ENCODE measurements at places on chromosomes 7 and 10. TPM values are rescaled to one million over a fixed set of nuclear protein-coding genes. Genes with fewer than 3 reads are reported as not detected.

The NKX2-3 gene
- total RNA-seq = not detected

The ABHD11 gene
- total RNA-seq = 18.3 TPM

The CTAGE6 gene
- not detected for total RNA-seq

The MRC1 gene
- total RNA-seq = 4.7 TPM

The PNLIP gene
- not detected for total RNA-seq

The ATOH7 gene
- not detected for total RNA-seq

The LRRC18 gene
- not detected for total RNA-seq

The ERVW-1 gene
- not detected for total RNA-seq

The LIPJ gene
- total RNA-seq = not detected

The IMMP2L gene
- total RNA-seq = 16.5 TPM

The NPY4R2 gene
- total RNA-seq = not detected

The NUDT13 gene
- total RNA-seq = 3.1 TPM

The GJD4 gene
- total RNA-seq = not detected

The NUTM2B gene
- total RNA-seq = 0.36 TPM

DNA sequence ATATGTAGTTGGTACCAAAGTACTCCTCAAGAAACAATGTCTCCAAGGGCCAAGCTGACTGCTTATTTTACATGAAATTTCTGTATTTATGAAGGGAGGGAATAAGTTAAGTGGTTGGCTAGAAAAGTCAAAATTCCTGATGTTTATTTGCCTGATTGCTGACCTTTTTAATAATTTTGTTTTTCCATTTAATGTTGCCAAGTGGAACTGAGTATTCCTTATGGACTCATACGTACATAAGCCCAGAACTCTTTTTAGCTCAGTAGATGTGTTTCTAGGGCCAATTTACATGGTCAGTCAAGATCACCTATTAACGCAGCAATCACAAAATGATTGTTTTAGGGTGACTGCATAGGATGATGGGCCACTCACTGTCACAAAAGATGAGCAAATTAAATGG lies 78.3 kb upstream of the FZD8 start:
- DNase-seq = no peak
- no peak overlapping the region for H3K27ac ChIP-seq
- no peaks in the 10 kb centered on the region for H3K36me3 ChIP-seq
- H3K27me3 ChIP-seq = no peaks in the 10 kb centered on the region

- H3K4me1 ChIP-seq = no peaks in the 10 kb centered on the region
- H3K27me3 ChIP-seq = no peaks in the 10 kb centered on the region
- no peak overlapping the region for H3K27ac ChIP-seq
Measured at GRCh38 chr7:121286742-121287734, 41.8 kb upstream of the WNT16 start.

DNA sequence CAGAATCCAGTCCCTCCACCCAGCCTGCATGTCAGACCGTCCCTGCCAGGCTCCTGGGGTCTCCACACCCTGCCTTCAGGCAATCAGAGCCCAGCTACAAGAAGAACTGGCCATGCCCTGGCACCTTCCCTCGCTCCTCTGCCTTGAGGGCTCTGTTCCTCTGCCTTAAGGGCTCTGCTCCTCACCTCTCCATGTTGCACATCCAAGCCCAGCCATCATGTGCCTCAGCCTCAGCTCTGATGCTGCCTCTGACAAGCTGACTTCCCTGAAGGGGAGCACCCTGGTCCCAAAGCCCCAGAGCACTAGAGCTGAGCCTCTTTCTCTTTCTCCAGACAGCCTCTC lies 50.3 kb upstream of the ANTXRL start:
- H3K27ac ChIP-seq = no peak overlapping the region
- DNase-seq = peak; percentile 1
- H3K4me3 ChIP-seq = no peak overlapping the region
- H3K36me3 ChIP-seq = no peaks in the 10 kb centered on the region
- H3K4me1 ChIP-seq = no peaks in the 10 kb centered on the region

- H3K36me3 ChIP-seq = peaks cover 7% of the 10 kb centered on the region
- H3K27me3 ChIP-seq = no peaks in the 10 kb centered on the region
- H3K27ac ChIP-seq = peak overlapping the region; percentile 77
- H3K4me1 ChIP-seq = peaks cover 54% of the 10 kb centered on the region
- H3K4me3 ChIP-seq = no peak overlapping the region
- DNase-seq = no peak
Measured at GRCh38 chr7:139715194-139715815, 62.5 kb downstream of the HIPK2 start.

DNA sequence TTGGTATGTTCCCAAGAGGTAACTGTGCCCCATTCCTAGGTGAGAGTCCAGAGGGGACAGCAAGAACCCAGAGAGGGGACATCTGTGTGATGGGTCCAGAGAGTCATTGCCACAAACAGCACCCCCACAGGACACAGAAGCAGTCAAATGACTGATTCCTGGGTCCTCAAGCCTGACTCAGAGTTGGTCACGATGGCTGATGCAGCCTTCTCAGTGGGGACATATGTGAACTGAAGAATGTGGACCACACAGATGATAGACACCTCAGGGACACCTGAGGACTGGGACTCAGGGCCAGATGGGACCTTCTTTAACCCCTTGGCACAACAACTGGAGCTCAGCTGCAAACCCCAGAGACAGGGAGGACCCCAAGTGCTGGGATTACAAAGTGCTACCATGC lies 96.5 kb downstream of the STRA8 start:
- no peaks in the 10 kb centered on the region for H3K27me3 ChIP-seq
- no peaks in the 10 kb centered on the region for H3K36me3 ChIP-seq
- H3K4me1 ChIP-seq = no peaks in the 10 kb centered on the region
- H3K27ac ChIP-seq = no peak overlapping the region
- H3K4me3 ChIP-seq = no peak overlapping the region
- no peak for DNase-seq

DNA sequence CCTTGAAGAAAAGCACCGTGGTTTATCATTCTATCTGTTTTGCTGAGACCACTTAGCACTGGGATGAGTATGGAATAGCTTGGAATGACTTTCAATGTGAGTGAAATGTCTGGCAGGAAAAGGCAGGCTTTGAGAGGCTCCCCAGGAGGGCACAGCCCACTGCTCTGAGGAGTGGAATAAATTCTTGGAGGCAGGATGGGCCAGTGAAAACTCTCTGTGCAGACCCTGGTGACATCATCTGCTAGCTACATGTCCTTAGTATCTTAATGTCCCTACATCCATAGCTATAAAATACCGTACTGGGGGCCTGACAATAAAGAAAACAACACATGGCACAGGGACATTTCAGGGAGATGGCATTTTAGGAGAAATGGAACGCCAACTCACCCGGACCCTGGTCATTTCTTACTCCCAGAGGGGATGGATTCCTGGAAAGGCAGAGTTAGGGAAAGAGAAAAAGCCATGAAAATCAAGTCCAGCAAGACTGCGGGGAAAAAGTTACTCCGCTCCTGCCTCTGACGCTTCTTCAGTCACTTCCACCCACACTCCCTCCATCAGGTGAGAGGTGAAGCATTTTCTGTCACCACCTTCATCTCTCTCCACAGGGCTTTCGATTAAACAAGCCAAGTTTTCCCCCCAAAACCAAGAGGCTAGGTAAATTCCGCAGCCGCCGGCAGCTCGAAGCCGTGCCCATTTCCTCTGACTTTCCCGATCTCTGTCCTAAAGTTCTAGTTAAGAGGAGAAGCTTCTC lies 991 bp downstream of the ZNF239 start:
- no peaks in the 10 kb centered on the region for H3K36me3 ChIP-seq
- H3K27ac ChIP-seq = peak overlapping the region; percentile 79
- no peaks in the 10 kb centered on the region for H3K27me3 ChIP-seq
- DNase-seq = no peak

- no peak overlapping the region for H3K4me3 ChIP-seq
- no peak overlapping the region for H3K27ac ChIP-seq
- DNase-seq = no peak
- H3K4me1 ChIP-seq = peaks cover 6% of the 10 kb centered on the region
Measured at GRCh38 chr7:30038196-30038980, 10.2 kb downstream of the PLEKHA8 start.

DNA sequence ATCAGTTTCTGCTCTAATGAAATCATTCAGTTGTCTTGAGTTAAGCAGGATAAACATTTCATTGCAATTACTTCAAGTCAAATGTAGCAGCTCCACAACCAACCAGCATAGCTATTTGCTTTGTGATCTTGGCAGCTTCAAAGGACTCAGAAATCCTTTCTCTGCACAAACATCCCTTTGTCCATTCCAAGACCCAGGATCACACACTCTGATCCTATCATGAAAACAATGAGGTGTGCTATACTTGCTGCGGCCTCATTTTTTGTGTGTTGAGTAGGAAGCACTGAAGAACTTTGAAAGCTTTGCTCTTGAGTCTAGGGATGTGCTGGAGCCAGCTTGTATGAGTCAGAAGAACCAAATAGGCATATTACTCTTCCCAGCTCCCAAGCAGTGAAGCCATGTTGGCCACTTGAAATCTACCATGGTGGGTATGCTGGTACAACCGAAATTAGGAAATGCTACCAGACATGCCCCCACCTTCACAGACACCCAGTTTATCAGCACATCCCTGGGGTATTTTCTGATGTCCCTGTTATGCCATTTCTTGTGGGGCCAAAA lies 199.4 kb upstream of the PRSS58 start:
- no peak overlapping the region for H3K27ac ChIP-seq
- DNase-seq = no peak
- H3K27me3 ChIP-seq = no peaks in the 10 kb centered on the region
- no peak overlapping the region for H3K4me3 ChIP-seq
- H3K36me3 ChIP-seq = no peaks in the 10 kb centered on the region

GRCh38 chr10:105549731-105550130 lies 908.6 kb downstream of the SORCS3 start:
- no peak for DNase-seq
- H3K4me3 ChIP-seq = no peak overlapping the region
- no peaks in the 10 kb centered on the region for H3K36me3 ChIP-seq
- H3K27ac ChIP-seq = no peak overlapping the region
- H3K4me1 ChIP-seq = no peaks in the 10 kb centered on the region

DNA sequence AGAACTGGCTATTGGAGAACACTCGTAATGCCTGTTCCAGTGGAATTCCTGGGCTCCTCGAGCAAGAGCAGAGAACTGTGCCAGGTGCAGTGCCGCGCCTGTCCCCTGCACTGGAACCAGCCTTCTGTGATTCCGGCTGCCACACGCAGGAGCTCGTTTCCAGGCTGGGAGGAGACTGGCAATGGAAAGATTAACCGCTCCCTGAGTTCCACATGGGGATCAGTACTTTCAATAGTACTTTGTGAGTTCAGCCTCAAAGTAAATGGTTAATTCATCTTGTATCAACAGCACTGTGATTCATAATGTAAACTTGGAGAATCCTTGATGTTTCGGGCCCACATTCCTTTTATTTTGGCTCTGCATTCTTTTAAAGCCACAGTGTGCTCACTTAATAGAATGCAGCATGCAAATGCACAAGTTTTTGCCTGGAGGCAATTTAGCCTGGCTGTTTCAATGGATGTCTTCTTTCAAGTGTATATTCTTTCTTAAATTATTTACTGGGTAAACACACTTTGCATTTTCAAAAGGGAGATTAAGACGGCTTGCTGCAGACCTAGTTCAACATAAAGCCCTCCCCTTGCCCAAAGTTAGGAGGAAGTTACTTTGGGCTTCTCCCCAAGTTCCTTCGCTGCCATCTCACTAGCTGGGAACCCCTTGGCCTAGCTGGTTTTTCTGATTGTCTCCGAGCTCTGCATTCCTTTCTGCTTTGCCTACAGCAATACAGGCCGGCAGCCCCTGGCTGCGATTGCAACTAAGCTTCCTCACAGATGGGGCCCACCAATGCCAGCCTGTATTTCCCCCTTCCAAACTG lies 138.1 kb upstream of the TCF7L2 start:
- no peaks in the 10 kb centered on the region for H3K36me3 ChIP-seq
- no peaks in the 10 kb centered on the region for H3K27me3 ChIP-seq
- no peak for DNase-seq

GRCh38 chr7:5139998-5140397 lies 50.0 kb upstream of the WIPI2 start:
- H3K36me3 ChIP-seq = no peaks in the 10 kb centered on the region
- no peaks in the 10 kb centered on the region for H3K27me3 ChIP-seq
- H3K4me1 ChIP-seq = no peaks in the 10 kb centered on the region
- H3K4me3 ChIP-seq = no peak overlapping the region

GRCh38 chr10:104766341-104766740 lies 125.3 kb downstream of the SORCS3 start:
- H3K36me3 ChIP-seq = no peaks in the 10 kb centered on the region
- no peak overlapping the region for H3K4me3 ChIP-seq
- no peaks in the 10 kb centered on the region for H3K27me3 ChIP-seq
- no peaks in the 10 kb centered on the region for H3K4me1 ChIP-seq
- no peak for DNase-seq

- no peak overlapping the region for H3K4me3 ChIP-seq
- DNase-seq = no peak
- H3K27me3 ChIP-seq = no peaks in the 10 kb centered on the region
- H3K27ac ChIP-seq = no peak overlapping the region
- no peaks in the 10 kb centered on the region for H3K36me3 ChIP-seq
- H3K4me1 ChIP-seq = peaks cover 40% of the 10 kb centered on the region
Measured at GRCh38 chr10:49116509-49117375, 1.4 kb upstream of the VSTM4 start.

DNA sequence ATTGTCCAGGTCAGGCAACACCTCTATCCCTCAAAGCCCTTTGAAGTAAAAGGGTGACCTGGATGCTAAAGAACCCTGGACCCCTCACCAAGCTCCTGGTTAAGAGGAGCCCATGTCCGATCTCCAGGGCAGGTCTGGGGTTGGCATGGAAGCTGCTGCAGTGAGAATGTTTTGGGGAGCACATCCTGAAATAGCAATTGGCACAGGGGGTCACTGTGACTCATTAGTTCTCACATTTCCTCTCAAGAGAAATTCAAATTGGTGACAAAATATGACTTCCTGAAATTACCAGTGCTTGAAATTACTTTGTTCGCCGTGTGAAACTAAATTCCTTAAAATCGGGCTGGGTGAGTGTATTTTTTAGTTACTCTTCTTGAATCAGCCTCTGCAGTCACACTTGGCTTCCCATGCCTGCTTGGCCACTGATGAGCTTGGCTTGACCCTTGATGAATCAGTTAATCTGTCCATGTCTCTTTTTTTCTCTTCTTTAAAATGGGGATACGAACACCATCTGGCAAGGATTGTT lies 18.8 kb upstream of the ARHGAP22 start:
- no peaks in the 10 kb centered on the region for H3K36me3 ChIP-seq
- H3K4me3 ChIP-seq = no peak overlapping the region
- no peak for DNase-seq
- H3K27ac ChIP-seq = no peak overlapping the region
- no peaks in the 10 kb centered on the region for H3K4me1 ChIP-seq

- H3K4me3 ChIP-seq = no peak overlapping the region
- no peak overlapping the region for H3K27ac ChIP-seq
- no peaks in the 10 kb centered on the region for H3K36me3 ChIP-seq
- DNase-seq = no peak
- peaks cover 37% of the 10 kb centered on the region for H3K4me1 ChIP-seq
Measured at GRCh38 chr10:58350619-58351323, 16.0 kb downstream of the UBE2D1 start.

DNA sequence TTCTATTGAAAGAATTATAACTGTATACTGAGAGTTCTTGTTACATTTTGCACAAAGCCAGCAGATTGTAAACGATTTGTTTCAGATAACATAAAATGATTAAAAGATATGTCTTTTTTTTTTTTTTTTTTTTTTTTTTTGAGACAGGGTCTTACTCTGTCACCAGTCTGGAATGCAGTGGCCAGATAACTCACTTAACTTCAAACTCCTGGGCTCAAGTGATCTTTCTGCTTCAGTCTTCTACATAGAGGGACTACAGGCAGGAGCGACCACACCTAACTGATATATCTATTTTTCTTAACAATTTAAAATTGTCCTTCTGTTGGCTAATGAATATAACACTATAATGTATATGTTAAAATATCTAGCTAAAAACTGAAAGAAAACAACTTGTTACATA lies 317.3 kb upstream of the CACNA2D1 start:
- H3K27ac ChIP-seq = no peak overlapping the region
- no peaks in the 10 kb centered on the region for H3K27me3 ChIP-seq
- no peak for DNase-seq
- no peaks in the 10 kb centered on the region for H3K36me3 ChIP-seq
- no peaks in the 10 kb centered on the region for H3K4me1 ChIP-seq
